Breast epithelium (tissue), 4 donors: ENCODE measurements at places on chromosomes 11 and 22. TPM values are rescaled to one million over a fixed set of nuclear protein-coding genes. Genes with fewer than 3 reads are reported as not detected.
A peak's percentile ranks its signal among the peaks of the same experiment; 100 is the strongest.

DNA sequence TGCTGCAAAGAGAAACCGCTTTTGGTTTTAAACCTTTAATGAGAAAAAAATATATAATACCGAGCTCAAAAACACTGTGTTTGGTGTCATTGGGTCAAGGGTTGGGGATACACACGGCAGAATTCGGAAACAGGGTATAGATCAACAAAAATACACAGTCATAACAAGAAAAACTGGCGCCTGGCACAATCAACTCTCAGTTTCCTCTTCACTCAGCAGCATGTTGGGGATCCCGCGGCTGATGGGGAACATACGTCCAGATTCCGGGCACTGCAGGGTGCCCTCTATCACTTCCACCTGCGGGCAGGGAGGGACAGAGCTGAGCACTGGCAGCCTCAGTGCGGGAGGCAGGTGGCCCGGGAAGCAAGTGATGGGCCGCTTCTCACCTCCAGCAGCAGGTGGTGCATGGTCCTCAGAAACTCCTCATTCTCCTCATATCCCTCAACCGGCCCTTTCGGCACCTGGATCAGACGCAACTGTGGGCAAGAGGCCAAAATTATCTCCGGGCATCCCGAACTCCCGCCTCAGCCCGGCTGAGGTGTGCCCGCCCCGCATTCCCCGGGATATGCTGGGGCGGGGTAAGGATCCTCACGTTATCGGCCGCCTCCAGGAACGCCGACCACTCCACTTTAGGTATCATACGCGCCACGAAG lies 561 bp downstream of the TRMT112 start:
- no peaks in the 10 kb centered on the region for H3K27me3 ChIP-seq
- no peaks in the 10 kb centered on the region for H3K36me3 ChIP-seq
- no peaks in the 10 kb centered on the region for H3K4me1 ChIP-seq
- H3K4me3 ChIP-seq = peak overlapping the region; percentile 95

- no peaks in the 10 kb centered on the region for H3K4me1 ChIP-seq
- no peak overlapping the region for H3K4me3 ChIP-seq
- peak; percentile 69 for DNase-seq
Observed at GRCh38 chr11:7555052-7555699, 41.4 kb downstream of the PPFIBP2 start.

GRCh38 chr11:57800444-57801182 lies 39.0 kb downstream of the CTNND1 start:
- peak overlapping the region; percentile 24 for H3K4me3 ChIP-seq
- no peak for DNase-seq
- H3K27ac ChIP-seq = peak overlapping the region; percentile 69
- no peaks in the 10 kb centered on the region for H3K27me3 ChIP-seq
- peaks cover 14% of the 10 kb centered on the region for H3K36me3 ChIP-seq

DNA sequence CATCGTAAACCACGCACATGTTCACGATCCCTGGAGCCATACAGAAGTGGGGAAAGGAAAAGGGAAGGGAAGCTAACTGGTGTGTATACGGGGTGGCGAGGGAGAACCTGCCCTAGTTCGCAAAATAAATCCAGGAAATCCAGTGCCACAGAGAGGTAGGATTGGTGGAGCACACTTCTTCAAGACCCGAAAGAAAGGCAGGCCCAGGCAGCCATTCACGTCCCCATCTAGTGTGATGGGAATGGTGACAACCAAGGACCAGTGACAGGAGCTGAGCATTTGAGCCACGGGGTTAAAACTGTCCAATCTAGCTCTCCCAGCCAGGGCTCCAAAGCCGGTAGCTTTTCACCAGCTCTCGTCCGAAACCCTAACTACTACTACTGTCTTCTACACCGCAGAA lies 53.7 kb downstream of the IGSF9B start:
- H3K36me3 ChIP-seq = no peaks in the 10 kb centered on the region
- no peaks in the 10 kb centered on the region for H3K27me3 ChIP-seq

DNA sequence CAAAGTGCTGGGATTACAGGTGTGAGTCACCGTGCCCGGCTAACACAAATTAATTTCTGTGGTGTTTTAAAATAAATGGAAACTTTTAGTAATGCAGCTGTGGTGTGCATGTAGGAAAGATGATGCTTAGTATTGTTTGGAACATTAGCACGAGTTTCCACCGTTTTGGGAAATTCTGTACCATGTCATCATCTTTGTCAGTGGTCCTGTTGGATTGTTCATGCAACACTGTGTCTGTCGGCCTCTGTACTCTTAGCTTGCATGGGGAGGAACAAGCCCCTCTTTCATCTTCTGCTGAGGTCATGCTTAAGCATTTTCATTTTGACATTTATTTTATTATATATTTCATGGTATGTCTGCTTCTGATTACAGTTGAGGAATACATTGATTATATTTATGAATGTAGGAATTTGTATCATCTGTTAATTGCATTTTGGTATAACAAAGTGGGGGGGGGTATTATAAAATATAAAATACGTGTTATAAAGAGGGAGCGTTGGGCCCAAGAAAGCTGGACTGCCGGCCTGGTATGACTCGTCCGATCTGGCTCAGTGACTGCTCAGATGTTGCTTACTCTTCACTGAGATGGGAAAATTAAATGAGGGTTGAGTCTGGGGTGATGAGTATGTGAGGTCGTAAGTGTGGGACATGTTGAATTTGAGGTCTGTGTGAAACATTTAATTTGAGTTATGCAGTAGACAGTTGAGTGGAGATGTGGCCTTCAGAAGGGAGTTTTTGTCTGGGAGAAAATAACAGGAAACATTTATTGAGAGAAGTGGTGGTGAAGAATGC lies 28.7 kb downstream of the CECR2 start:
- no peak for DNase-seq
- H3K27me3 ChIP-seq = no peaks in the 10 kb centered on the region
- no peaks in the 10 kb centered on the region for H3K4me1 ChIP-seq
- H3K36me3 ChIP-seq = no peaks in the 10 kb centered on the region

- no peak for DNase-seq
- no peaks in the 10 kb centered on the region for H3K4me1 ChIP-seq
- H3K4me3 ChIP-seq = no peak overlapping the region
- no peak overlapping the region for H3K27ac ChIP-seq
Observed at GRCh38 chr11:133714471-133715375, 130.6 kb downstream of the SPATA19 start.

DNA sequence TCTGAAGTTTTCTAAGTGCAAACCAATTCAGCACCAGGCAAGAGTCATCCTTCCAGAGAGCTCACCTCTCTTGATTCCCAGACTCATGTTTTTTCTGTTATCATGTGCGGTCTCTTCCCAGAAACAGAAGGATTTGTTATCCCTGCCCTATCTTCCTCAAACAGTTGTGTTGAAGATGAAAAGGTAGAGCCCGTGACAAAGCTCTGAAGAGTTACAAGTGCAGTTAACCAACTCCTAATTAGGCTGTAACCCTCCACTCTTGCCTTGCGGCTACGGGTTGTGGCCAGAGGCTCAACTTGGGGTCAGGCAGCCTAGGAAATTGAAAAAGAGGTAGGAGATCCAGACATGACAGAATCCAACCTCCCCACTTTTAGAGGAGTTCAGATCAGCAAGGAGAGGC lies 76.2 kb upstream of the CADM1 start:
- H3K27me3 ChIP-seq = no peaks in the 10 kb centered on the region
- H3K4me3 ChIP-seq = no peak overlapping the region
- H3K4me1 ChIP-seq = no peaks in the 10 kb centered on the region
- no peak overlapping the region for H3K27ac ChIP-seq
- no peak for DNase-seq

GRCh38 chr22:44360668-44361381 lies 48.1 kb upstream of the SHISAL1 start:
- no peaks in the 10 kb centered on the region for H3K27me3 ChIP-seq
- peak overlapping the region; percentile 79 for H3K27ac ChIP-seq
- H3K4me1 ChIP-seq = peaks cover 15% of the 10 kb centered on the region
- H3K36me3 ChIP-seq = no peaks in the 10 kb centered on the region
- peak overlapping the region; percentile 43 for H3K4me3 ChIP-seq
- DNase-seq = peak; percentile 86

GRCh38 chr11:131951121-131951520 lies 580.7 kb downstream of the NTM start:
- DNase-seq = no peak
- H3K36me3 ChIP-seq = no peaks in the 10 kb centered on the region
- H3K27ac ChIP-seq = no peak overlapping the region

DNA sequence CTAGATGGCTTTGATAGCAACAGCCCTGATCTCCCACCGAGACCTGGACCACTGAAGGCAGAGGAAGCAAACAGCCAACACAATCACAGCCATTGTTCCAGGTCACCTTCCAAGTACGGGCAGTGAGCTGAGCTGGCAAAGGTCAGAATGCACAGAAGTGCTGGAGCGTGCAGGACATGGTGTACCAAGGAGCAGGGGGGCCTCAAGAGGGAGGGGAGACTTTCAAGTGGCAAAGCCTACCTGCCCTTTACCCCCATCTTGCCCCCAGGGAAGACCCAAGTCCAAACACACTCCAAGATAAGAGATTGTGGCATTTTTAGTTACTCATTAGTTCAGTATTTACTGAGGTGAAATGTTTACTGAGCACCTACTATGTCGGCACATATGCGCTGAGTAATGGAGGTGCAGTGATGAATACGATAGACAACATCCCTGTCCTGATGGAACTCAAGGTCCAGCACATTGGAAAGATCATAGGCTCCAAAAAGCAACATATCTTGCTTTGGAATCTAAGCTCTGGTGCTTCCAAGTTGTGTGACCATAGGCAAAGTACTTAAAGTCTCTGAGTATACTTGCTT lies 26.0 kb upstream of the TTC12 start:
- no peaks in the 10 kb centered on the region for H3K4me1 ChIP-seq
- H3K27ac ChIP-seq = no peak overlapping the region
- H3K4me3 ChIP-seq = no peak overlapping the region
- no peaks in the 10 kb centered on the region for H3K27me3 ChIP-seq
- DNase-seq = no peak

DNA sequence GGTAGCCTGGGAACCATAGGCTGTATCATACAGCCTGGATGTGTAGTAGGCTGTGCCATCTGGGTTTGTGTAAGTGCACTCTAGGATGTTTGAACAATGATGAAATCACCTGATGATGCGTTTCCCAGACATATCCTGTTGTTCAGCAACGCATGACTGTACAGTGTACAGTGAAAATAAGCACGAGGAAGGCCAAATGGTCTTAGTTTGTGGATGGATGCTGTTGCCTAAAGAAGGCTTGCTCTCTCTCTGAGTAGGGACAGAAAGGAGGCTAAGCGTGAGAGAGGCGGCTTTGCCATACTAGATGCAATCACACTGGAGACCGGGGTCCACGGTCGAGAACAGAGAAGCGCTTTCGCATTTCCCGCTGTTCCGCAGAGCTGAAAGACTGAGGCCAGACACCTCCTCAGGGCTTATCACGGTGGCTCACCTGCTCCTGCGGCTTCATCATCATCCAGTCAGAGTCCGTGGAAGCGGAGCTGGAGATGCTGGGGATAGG lies 27.6 kb upstream of the APLP2 start:
- H3K4me1 ChIP-seq = no peaks in the 10 kb centered on the region
- no peak for DNase-seq
- H3K36me3 ChIP-seq = no peaks in the 10 kb centered on the region
- H3K27ac ChIP-seq = peak overlapping the region; percentile 48

DNA sequence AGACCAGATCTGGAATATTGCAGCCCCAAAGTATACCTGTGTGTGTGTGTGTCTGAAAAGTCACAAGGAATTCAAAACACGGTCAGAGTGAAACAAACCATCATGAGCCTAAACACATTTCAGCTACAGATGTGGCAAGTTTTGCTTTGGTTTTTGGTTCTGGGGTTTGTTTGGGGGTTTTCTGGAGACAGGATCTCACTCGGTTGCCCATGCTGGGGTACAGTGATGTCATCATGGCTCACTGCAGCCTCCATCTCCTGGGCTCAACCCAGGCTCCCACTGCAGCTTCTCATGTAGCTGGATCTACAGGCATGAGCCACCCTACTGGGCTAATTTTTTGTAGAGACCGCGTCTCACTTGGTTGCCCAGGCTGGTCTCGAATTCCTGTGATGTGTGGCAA lies 41.4 kb upstream of the PHF21A start:
- no peak for DNase-seq
- H3K4me1 ChIP-seq = no peaks in the 10 kb centered on the region
- no peaks in the 10 kb centered on the region for H3K27me3 ChIP-seq
- no peak overlapping the region for H3K27ac ChIP-seq
- H3K4me3 ChIP-seq = no peak overlapping the region

DNA sequence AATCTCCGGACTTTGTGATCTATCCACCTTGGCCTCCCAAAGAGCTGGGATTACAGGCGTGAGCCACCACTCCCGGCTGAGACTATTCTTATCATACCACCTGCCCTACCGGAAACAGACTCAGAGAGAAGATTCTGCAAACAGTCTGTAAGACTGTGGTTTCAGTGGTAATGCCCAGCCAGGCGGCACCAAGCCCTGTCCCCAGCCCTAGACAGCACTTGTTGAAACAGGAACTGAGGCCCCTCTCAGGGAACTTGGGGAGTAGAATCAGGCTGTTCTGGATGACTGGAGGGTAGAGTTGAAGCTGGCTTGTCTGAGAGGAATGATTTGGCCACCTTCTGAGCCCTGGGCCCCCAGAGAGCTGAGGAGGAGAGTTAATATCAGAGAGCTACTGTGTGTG lies 1.3 kb upstream of the INSC start:
- no peak overlapping the region for H3K4me3 ChIP-seq
- H3K27ac ChIP-seq = no peak overlapping the region
- DNase-seq = no peak
- no peaks in the 10 kb centered on the region for H3K4me1 ChIP-seq

The HBG1 gene
- not detected for total RNA-seq
